ENCODE measurements at places on chromosomes 13 and 19.
A peak's percentile ranks its signal among the peaks of the same experiment; 100 is the strongest.

GRCh38 chr13:33578786-33579185, 239.2 kb upstream of the RFC3 start:
- DNase-seq: no peak

DNA sequence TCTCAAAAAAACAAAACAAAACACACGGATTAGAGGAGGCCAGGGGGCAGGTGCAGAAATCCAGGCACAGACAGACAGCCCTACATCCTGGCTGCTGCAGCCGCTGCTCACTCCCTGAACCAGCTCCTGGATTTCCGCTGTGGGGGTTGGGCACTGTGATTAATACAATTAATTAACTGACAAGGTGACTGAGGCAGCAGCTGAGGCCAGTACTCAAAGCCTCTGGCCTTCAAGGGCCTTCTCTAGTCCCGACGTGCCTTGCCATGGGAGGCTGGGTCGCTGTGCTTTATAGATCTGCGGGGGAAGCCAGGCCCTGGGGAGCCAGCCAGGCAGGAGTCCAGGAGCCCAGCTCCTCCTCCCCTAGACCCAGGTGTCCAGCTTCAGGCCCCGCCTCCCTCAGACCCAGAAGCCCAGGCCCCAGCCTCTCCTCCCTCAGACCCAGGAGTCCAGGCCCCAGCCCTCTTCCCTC, 4.6 kb downstream of the NECTIN2 start:
- no peak for DNase-seq

DNA sequence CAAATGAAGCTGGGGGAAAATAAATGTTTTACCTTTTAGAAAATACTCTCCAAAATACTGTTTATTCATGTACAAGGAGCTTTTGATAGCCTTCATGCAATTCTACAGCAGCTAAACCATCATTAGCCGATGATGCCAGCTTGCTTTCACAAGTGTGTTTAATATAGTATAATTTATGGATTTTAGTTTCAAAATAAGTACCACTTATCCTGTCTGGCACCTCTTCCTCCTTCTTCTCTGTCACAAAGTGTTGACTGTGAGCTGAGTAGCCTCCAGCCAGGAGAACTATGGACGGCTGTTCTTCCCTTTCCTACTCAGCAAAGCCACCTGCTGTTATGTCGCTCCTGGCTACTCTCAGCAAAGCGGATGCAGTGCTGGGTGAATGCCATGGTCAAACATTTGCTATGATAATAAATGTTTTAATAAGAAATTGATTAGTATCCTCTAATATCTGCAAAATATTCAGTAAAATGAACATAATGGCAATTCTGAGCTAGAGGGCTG, 238.2 kb downstream of the LIG4 start:
- no peak for DNase-seq

DNA sequence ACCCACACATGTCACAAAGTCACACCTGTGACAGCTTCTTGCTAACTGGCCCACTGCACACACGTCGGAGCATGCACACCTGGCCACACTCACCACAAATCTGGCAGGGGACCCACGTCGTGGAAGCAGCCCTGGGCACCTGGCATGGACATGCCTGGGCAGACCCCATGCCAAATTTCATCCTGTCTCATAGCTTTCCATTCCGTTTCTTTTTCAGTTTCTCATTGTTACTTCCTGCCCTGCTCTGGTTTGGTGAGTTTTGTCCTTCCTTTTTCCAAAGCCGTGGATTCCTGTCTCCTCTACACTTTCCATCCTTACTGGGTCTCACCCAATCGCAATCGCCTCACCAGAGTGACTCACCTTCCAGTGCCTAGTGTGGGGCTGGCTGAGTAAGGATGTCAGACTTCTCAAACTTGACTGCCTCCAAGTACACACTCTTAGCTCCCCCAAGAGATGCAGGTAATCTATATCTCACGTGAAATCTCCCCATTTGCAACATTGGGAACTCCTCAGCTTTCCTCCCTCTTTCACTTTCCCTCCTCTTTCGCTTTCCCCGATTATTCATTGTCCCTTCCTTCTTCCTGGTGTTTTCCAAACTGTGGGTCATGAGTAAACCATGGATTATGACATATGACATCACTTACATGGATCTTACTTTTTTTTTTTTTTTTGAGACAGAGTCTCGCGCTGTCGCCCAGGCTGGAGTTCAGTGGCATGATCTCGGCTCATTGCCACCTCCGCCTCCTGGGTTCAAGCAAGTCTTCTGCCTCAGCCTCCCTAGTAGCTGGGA, 1.6 kb upstream of the BBC3 start:
- DNase-seq: peak; percentile 14

DNA sequence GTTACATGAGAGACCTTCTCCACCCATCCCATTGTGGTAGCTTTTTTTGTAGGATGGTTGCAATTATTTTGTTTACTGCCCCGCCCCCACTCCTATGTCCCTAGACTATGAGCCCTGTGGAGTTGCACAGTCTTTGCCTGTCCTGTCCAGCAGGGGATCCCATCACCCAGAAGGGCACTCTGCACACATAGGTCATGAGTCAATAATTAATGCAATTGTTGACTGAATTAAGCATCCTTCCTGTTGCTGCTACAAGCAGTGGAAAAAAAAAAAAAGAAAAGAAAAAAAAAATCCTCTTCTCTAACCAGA, 14.2 kb downstream of the C19orf81 start:
- DNase-seq: no peak

DNA sequence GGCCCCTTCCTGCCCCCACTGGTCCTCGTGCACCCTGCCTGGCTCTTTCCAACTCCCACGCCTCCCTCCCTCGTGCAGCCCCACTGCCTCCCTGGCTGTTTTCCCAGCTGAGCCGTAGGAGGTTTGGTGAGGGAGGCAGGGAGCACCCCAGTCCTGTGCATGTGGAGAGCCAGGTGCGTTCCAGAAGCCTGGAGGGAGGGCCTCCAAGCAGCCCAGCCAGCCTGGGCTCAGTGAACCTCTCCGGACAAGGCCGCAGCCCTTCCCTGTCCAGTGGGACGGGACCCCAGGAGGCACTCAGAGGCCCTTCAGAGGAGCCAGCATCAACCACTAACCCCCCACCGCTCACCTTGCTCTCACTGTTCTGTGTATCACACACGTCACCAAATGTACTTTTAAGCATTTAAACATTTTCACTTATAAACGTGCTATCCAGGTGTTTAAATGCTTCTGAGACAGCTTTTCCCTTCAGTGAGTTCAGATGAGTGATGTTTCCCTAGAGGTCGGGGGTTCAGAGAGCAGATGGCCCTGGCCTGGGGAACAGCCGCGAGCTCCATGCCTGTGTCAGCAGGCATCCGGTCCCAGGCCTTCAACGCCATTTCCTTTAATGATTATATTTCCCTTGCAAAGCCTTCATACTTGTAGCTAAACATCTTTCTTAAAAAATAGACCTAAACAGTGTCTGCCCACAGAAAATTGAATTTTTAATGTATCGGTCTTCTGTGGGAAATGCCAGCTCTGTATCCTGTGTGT, 122.6 kb downstream of the ATP11A start:
- DNase-seq: no peak

DNA sequence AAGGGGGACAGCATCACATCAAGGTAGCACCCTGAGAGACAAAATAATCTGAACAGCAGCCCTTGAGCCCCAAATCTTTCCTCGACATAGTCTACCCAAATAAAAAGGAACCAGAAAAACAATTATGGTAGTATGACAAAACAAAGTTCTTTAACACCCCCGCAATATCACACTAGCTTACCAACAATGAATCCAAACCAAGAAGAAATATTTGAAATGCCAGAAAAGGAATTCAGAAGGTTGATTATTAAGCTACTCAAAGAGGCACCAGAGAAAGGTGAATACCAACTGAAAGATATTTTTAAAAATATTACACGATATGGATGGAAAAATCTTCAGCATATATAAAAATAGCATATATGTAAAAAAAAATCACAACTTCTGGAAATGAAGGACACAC, 252.9 kb upstream of the SLITRK6 start:
- no peak for DNase-seq

- DNase-seq: no peak
These were observed 32.1 kb downstream of the KCTD12 start for GRCh38 chr13:76853921-76854608.

GRCh38 chr19:14395262-14395661, 14.0 kb downstream of the ADGRE5 start:
- DNase-seq: peak; percentile 51

DNA sequence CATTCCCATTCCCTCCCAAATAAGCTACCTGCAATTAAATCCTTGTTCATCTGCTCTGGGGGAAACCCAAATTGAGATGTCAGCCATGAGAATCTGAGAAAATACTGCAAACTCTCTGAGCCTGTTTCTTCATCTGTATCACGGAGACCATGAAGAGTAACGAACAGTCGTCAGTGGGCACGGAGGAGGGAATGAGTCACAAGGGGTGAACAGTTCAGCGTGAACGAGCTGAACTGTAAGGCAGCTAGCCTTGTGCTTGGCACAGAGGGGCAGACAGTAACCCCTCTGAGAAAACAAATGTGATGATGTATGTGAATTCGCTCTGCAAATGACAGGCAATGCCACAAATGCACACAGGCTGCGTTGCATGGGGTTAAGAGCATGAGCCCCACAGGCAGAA, 288.7 kb downstream of the FOXO1 start:
- no peak for DNase-seq

DNA sequence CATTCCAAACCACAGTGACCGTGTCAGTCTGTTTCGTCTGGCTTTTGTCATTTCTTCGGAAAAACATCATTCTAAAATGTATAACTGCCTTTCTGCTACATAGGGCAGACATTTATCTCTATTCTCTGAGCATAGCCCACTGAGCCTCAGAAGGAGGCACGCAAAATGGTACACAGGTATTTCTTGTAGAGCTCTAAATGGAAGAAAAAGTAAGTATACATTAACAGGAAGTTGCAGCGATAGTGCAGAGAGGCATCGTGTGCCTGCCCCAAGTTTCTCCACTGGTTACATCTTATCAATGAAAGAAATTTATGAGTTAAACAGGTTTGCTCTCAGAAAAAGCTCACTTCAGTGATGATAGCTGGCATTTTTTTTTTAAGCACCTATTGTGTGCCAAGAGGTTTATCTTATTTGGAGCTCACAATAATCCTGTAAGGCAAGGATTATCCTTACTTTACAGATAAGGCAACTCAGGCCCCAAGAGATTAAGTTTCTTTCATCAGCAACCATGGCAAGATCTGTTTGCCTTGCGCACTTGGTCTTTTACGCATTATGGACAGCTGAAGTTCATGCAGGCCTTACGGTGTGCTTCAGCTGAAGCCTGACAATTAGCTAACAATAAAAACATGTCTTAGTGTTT, 1.2 kb upstream of the RCBTB2 start:
- no peak for DNase-seq

DNA sequence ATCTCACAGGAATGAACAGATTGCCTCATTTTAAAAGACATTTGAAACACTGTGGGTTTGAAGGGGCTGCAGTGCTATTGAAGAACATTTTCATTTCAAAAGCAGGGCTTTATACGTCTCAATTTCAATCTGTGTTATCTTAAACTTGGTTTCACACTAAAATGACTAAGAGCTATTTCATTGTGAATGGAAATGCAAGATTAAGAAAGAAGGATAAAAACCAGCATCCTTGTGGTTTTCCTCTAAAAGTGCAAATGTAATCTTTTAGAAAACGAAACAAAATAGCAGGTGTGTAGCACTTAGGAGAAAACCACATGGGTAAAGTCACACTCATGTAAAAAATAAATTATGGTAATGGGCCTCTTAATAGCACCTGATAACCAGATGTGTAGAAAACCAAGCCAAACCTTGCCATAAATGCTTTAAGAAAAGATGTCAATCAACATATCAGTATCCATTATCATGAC, 397.7 kb downstream of the GPC6 start:
- no peak for DNase-seq

DNA sequence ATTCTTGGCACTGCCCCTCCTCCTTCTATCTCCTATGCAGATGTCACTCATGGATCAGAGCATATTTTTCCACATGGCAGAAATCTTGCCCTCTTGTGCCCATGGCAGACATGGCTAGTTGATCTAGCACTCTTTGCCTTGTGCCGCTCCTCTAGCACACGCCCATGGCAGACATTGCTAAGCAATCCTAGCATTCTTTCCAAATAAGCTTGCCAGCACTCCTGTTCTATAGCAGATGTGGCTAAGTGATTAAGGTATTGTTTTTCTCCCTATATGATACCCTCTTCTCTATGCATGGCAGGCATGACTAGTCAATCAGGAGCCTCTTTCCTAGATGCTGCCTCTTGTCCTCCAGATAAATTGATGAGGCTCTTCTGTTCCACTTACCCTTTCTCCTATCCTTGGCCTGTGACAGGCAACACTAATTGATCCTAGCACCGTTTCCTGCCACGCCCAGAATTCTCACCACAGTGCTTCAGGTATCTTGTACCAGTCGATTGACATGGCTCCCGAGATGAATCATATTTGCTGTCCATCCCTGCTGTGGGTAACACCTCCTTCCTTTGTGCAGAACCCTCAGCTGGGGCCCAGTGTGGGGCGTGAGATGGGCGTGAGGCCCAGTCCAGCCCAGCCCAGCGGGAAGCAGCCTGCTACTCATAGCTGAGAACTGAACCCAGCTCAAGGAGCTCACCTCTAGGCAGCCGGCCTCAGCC, 26.9 kb downstream of the TMED1 start:
- DNase-seq: no peak

GRCh38 chr13:48580896-48581295, 48.0 kb upstream of the RCBTB2 start:
- no peak for DNase-seq

DNA sequence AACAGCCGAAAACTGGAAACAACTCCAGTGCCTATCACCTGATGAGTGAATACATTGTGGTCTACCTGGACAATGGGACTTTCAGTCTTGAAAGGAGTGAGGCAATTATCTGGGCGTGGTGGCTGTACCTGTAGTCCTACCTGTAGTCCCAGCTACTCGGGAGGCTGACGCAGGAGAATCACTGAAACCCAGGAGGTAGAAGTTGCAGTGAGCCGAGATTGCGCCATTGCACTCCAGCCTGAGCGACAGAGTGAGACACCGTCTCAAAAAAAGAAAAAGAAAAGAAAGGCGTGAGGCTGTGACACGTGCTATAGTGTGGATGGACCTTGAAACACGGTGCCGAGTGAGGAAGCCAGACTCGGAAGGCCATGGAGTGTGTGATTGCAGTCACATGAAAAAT, 4.1 kb upstream of the NTN5 start:
- no peak for DNase-seq

- DNase-seq: no peak
These were observed 180.5 kb downstream of the COL4A1 start for GRCh38 chr13:110126391-110126961.

DNA sequence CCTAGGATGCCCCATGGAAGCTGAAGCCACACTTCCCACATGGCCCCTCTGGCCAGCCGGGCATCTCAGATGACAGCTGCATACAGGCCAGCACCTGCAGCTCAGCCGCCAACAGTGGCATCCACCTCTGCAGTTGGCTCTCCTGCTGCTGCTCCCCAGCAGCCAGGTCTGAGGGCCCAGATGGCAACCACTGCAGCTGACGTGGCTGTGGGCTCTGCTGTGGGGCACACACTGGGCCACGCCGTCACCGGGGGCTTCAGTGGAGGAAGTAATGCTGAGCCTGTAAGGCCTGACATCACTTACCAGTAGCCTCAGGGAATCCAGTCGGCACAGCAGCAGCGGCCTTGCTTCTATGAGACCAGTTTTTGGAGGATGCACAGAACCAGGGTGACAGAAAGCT, 45.3 kb upstream of the LSM14A start:
- no peak for DNase-seq

All from CD4-positive, alpha-beta T cell treated with Interferon gamma for 1 hour (primary cell).